GM23338 (cell line): ENCODE measurements at places on chromosomes 3 and 15. TPM values are rescaled to one million over a fixed set of nuclear protein-coding genes. Genes with fewer than 3 reads are reported as not detected.

Gene TMC3
- 0.07 and 0.10 TPM in 2 replicates for polyA plus RNA-seq

Gene TLR9
- polyA plus RNA-seq: not detected in 2 replicates

Gene PLSCR5
- not detected in 2 replicates for polyA plus RNA-seq

Gene EXD1
- polyA plus RNA-seq: not detected in 2 replicates

Gene TUSC7
- polyA plus RNA-seq: not detected in 2 replicates
